Natural killer cell (primary cell): ENCODE measurements at places on chromosomes 11 and 22. TPM values are rescaled to one million over a fixed set of nuclear protein-coding genes. Genes with fewer than 3 reads are reported as not detected.

Gene TTLL1
- 6.0 TPM for total RNA-seq

Gene OR5M8
- total RNA-seq: not detected

Gene NPTXR
- 8.2 TPM for total RNA-seq

Gene RFPL1
- not detected for total RNA-seq

- DNase-seq: peak; percentile 71
Observed at GRCh38 chr22:42895087-42895486, 38.0 kb upstream of the ARFGAP3 start.

- no peak for DNase-seq
Observed at GRCh38 chr22:49535126-49535525, 292.5 kb downstream of the BRD1 start.

GRCh38 chr11:100119176-100119575 is 567.9 kb upstream of the ARHGAP42 start:
- DNase-seq: no peak

GRCh38 chr11:46930089-46930488 is 6.5 kb upstream of the CSTPP1 start:
- peak; percentile 12 for DNase-seq

DNA sequence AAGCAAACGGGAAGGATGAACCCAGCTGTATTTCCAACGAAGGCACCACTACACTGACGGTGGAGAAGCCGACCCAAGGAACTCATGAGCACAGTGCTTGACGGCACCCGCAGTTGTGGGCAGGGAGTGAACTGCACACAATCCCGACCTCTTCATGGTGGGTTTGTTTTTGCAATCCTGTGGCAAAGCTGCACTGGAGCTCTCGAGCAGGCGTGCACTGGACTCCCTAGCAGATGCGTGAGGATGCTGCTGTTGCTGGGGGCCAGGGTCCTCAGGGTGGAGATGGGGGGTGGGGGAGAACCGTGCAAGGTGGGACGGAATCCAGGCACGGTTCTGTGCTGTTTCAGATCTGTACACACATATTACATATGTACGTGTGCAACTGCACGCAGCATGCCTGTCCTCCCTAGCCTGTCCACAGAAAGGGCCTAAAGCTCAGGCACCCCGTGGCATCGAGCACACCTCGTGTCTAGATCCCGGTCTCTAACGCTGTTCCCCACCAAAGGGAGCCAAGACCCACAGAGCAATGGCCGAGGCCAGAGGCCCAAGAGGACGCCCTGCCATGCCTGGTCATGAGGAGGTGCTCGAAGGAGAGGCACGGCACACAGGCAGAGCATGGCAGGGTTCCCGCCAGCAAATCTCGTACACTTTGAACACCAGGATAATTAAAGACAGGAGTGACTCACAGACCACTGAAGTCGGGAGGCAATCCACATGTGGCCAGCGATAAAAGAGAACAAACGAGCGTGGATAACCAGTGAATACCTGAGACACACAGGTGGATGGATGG is 17.6 kb downstream of the ALG12 start:
- no peak for DNase-seq

- DNase-seq: no peak
Observed at GRCh38 chr11:95795627-95796295, 5.5 kb downstream of the CEP57 start.

GRCh38 chr11:31790649-31791048 is 20.5 kb downstream of the PAX6 start:
- DNase-seq: no peak

- DNase-seq: no peak
Observed at GRCh38 chr22:47168900-47169800, 406.7 kb downstream of the TBC1D22A start.

DNA sequence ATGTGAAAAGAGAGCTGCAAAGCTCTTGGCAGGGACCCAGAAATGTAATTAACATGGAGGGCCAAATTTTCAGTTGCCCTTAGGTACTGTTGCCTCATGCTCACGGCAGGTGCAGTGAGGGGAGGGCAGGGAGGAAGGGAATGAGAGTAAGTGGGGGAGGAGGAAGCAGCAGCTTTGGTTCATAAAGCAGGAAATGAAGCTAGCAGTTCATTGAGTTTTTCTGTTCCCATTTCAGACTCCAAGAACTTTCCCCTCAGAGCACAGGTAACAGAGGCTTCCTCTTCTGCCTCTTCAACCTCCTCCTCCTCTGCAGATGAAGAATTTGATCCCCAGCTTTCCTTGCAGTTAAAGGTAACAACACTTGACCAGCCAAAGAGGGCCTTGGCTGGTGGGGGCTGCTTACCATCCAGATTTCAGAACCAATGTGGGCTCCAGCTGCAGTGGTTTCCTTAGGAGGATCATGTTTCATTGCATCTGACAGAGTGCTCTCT is 57.9 kb upstream of the PARVA start:
- DNase-seq: no peak

GRCh38 chr11:68835328-68835727 is 6.4 kb downstream of the CPT1A start:
- no peak for DNase-seq
